ENCODE measurements at places on chromosomes 4 and X.
A peak's percentile ranks its signal among the peaks of the same experiment; 100 is the strongest.

DNA sequence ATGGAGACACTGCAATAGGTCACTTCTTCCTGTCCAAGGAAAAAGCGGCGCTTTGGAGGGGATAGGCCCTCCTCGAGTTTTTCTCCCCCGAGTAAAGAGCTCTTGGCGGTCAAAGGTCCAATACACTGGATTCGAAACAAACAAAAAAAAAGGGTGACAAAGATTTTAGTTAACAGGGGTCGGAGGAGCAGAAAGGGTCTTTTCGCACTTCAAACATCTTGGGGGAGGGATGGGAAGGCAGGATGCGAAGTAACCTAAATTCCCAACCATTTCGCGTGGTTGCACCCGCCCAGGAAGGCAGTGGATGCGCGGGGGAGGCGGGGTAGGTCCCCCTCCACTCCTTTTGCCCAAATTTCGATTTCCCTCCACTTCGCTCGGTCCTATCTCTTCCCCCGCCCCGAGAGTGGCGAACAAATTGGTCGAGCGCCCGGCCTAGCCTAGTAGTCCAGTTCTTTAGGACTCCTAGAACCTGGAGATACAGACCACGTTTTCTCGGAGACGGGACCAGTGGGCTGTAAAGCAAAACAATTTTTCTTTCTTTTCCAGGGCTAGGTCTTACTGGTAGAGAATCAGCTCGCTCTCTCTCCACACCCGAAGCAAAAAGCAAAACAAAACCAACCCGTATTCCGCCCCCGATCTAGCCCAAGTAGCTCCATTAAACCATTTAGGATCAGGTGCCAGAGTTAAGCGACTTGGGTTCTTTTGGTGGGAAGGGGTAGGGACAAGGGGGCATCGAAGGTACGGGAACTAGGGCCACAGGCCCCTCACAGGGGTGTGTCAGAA lies 2.0 kb upstream of the STAG2 start:
- peak; percentile 5 for DNase-seq

DNA sequence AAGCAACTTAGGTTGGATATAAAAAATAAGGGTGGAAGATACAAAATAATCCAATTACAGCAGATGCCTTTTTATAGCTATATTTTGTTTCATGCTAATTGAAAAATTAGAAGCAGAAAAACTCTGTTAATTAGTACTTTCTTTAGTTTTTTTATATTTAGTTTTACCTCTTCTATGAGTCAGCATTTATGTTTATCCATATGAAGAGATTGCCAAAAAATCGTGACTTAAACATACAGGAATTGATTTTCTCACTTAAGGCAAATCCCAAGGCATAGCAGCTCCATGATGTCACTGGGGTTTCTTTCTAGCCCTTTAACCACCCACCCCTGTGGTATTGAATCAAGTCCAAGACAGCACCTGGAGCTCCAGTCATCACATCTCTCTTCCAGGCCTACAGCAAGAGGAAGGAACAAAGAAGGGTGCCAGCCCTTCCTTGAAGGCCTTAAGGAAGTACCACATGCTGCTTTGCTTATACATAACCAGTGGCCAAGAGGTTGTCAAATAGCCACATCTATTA lies 365.8 kb upstream of the TENM3 start:
- DNase-seq: no peak

GRCh38 chrX:29617725-29618124 lies 597.6 kb upstream of the MAGEB2 start:
- no peak for DNase-seq

DNA sequence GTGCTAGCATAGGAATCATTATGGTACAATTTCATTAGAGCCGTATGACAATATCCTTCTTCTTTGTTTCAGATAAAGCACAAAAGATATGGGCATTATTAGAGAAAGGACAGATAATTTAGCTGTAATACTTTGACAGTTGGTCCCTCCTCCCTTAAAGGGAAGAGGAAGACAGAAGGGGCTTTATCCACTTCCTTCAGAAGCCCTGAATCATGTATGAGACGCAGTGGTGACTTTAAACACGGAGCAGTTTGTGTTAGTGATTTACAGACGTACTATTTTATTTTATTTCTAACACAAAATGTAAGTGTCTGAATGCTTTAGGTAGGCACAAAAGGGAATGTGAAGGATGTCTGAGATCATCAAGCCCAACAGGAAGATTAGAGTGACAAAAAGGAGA lies 467.7 kb downstream of the IL15 start:
- DNase-seq: no peak

- no peak for DNase-seq
These were observed 947.8 kb downstream of the C4orf33 start for GRCh38 chr4:130043732-130044160.

Measured in activated CD4-positive, alpha-beta T cell treated with anti-CD3 and anti-CD28 coated beads for 4 hours (primary cell).